SJCRH30 (cell line): ENCODE measurements at places on chromosomes 6 and 20.

GRCh38 chr6:118042855-118043254, 135.8 kb downstream of the SLC35F1 start:
- no peaks in the 10 kb centered on the region for H3K36me3 ChIP-seq
- DNase-seq, result peak; percentile 39
- H3K27ac ChIP-seq, result no peak overlapping the region
- H3K4me3 ChIP-seq, result no peak overlapping the region
- H3K4me1 ChIP-seq, result peaks cover 12% of the 10 kb centered on the region
- H3K27me3 ChIP-seq, result no peaks in the 10 kb centered on the region

DNA sequence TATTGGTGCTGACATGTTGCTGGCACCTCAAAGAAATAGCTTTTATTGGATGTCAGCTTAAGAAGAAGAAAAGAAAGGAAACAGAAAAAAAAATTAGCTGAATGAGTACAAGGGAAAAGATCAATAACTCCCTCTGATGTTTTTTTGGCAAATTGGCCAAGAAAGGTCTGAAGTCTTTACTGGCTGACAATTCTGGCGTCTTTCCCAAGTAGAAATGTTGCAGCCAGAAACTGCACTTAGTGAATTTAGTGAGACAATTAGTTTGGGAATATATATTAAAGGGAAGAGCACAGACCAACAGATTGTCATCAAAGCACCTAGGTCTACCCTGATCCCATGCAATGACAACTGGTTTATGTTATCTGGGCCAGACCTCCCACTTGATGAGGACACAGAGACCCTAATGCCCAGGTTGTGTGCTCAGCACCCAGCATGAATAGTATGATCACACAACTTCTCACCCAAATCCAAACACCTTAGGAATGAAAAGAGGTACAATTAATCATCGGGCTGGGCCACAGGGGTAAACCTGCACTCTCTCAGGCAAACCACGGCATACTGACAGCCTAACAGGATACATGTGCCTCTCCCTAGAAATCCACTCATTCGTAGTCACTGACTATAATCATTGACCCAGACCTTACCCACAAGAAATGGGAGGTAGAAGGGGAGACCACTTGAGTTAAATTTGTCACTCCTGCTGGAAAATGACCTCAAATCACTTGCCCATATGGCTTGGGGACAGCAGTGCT, 612.3 kb upstream of the ARID1B start:
- no peak for DNase-seq
- H3K27me3 ChIP-seq, result no peaks in the 10 kb centered on the region
- no peaks in the 10 kb centered on the region for H3K4me1 ChIP-seq
- no peak overlapping the region for H3K27ac ChIP-seq
- H3K36me3 ChIP-seq, result no peaks in the 10 kb centered on the region

DNA sequence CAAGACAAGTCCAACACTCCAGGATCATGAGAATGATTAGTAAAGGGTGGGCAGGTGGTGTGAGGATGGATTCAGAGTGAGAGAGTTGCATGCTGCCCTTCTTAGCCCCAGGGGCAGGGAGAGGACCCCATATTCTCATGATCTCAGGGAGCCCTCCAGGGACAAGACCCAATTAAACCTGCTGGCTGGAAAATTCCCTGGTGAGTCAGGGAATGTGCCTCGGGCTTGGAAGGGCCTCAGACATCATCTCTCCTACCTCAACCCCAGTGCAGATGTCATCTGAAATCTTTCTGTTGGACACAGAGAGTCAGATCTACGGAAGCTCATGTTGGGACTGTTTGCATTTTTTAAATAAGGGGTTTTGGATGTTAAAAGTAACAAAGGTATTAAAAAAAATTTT, 9.2 kb upstream of the SIRPD start:
- no peaks in the 10 kb centered on the region for H3K36me3 ChIP-seq
- H3K27me3 ChIP-seq, result peaks cover 4% of the 10 kb centered on the region; the same call in 1 of the 2 replicates
- H3K4me3 ChIP-seq, result no peak overlapping the region

DNA sequence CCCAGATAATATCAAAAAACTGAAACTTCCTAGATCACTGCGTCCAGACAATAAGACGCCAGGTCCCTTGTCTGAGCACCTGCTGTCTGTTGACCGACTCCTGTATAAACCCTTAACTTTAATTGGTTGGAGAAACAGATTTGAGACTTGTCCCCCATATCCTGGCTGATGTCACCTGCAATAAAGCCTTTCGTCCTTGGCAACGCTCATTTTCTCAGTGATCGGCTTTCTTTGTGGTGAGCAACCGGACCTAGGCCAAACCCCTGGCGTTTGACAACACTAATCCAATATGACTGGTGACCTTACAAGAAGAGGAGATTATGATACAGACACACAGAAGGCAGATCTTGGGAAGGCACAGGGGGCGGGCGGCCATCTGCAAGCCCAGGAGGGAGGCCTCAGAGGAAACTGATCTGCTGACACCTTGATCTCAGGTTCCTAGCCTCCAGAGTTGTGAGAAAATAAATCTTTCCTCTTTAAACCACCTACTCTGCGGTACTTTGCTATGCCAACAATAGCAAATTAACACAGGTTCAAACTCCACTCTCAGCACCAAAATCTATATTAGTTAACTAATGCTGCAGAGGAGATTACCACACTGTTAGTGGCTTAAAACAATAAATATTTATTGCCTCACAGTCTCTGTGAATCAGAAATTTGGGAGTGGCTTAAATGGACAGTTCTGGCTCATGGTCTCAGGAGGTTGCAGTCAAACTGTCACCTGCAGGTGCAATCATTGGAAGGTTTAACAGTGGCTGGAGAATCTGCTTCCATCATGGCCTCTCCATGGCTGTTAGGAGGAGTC, 178.7 kb downstream of the OTOR start:
- no peak for DNase-seq

DNA sequence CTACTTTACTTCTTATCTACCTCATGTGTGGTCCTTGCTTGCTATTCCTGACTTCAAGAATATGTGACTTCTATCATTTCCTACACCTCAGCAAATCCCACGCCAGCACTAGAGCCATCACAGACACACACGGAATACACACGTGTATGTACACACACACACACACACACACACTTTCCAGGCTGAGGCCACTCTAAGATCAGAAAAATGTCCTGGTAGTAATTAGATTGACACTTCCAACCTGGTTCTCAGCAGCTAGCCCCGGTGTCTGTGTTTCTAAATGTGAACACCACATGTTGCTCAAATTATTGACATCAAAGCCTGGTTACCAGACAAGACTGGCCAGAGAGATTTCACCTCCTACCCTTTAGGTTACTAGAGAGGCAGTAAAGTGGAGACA, 54.1 kb upstream of the SASH1 start:
- no peaks in the 10 kb centered on the region for H3K36me3 ChIP-seq
- H3K4me3 ChIP-seq, result no peak overlapping the region
- no peak for DNase-seq
- H3K27ac ChIP-seq, result no peak overlapping the region

DNA sequence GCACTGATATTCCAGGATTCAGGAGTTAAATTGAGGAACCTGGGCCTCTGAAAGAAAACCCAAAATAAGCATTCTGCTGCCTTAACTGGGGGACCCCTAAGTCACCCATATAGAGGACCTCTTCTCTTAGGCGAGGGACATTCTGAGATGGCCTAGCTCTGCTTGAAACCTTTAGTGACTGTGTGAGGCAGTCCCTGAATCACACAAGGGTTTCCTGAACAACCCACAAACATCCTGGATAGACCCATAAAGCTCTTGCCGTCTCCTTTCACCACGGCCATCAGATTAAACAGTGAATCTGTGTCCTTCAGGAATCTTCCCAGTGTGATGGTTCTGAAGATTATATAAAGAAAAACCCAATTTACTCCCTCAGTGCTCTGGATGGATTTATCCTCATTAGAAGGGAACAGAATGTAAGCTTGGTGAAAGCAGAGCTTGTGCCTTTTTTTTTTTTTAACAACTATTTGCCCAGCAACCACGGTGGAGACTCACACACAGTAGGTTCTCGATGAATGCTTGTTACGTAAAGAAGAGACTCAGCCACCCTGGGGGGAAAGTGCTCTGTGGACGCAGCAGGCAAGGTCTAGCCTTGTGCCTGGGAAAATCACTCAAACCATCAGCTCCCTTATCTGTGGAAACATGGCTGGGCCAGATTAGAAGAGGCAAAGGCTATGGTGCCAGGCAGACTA, 39.1 kb upstream of the SIRPG start:
- no peak overlapping the region for H3K4me3 ChIP-seq
- H3K36me3 ChIP-seq, result no peaks in the 10 kb centered on the region
- H3K27ac ChIP-seq, result no peak overlapping the region
- DNase-seq, result no peak
- H3K4me1 ChIP-seq, result no peaks in the 10 kb centered on the region
- no peaks in the 10 kb centered on the region for H3K27me3 ChIP-seq

- 0 out of 2 replicates have a peak, but pooled peaks cover 4% of the 10 kb centered on the region for H3K36me3 ChIP-seq
- peak; percentile 11 for DNase-seq
- H3K4me3 ChIP-seq, result no peak overlapping the region
These were observed 32.6 kb downstream of the CEP85L start for GRCh38 chr6:118618676-118619377.
